T1000 (cell line): ENCODE measurements at places on chromosomes 11 and 22.

DNA sequence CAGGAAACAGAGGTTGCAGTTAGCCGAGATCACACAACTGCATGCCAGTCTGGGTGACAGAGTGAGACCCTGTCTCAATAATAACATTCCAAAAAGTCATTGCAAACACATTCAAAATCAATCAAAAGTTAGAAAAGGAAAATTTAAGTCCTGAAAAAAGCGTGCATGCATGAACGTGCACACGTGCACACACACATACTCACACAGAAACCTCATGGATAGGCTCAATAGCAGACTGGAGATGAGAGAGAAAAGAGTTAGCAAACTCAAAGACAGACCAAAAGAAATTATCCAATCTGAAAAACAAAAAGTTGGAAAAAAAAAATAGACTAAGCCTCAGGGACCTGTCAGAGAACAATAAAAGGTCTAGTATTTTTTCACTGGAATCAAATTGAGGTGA lies 1005.6 kb downstream of the TBC1D22A start:
- no peak for DNase-seq

GRCh38 chr22:25406510-25407210 lies 157.8 kb upstream of the GRK3 start:
- DNase-seq, result no peak

GRCh38 chr11:121607341-121607740 lies 154.6 kb upstream of the SORL1-AS1 start:
- no peak for DNase-seq

DNA sequence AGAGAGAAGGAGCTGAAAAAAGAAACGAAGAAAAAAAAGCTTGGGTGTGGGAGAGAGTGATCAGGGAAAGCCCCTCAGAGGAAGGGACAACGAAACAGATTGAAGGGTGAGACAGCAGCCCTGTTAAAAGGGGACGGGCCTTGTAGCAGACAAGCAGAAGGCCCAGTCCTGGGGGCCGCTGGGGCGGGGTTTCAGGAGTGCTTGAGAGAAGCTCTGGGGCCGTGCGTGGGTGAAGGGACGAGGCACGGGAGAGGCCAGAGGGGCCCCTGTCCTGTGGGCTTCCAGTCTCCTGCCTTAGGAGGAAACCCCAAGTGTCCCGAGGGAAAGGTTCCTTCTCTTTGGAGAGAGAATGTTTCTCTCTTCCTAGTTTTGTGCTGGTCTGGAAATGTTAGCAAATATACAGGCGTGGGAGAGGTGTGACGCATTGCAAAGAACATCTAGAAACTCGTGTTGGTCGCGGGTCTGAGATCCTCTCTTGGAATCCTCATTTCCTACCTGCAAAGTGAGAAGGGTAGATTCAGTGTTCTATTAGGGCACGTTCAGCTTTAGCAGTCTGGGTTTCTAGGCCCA lies 28.6 kb downstream of the ADAMTS15 start:
- no peak for DNase-seq

- DNase-seq, result peak; percentile 96
Observed at GRCh38 chr11:65873318-65874156, 937 bp upstream of the EFEMP2 start.

- DNase-seq, result no peak
Observed at GRCh38 chr22:47543447-47543846, 781.0 kb downstream of the TBC1D22A start.

GRCh38 chr11:126949066-126949891 lies 51.3 kb downstream of the KIRREL3 start:
- no peak for DNase-seq

- DNase-seq, result no peak
Observed at GRCh38 chr11:103582351-103582909, 454.0 kb upstream of the DDI1 start.

- DNase-seq, result no peak
Observed at GRCh38 chr11:131299598-131300438, 70.6 kb upstream of the NTM start.

GRCh38 chr11:125369808-125370207 lies 126.3 kb downstream of the FEZ1 start:
- no peak for DNase-seq

GRCh38 chr11:119758291-119758690 lies 29.3 kb upstream of the NECTIN1 start:
- DNase-seq, result no peak

DNA sequence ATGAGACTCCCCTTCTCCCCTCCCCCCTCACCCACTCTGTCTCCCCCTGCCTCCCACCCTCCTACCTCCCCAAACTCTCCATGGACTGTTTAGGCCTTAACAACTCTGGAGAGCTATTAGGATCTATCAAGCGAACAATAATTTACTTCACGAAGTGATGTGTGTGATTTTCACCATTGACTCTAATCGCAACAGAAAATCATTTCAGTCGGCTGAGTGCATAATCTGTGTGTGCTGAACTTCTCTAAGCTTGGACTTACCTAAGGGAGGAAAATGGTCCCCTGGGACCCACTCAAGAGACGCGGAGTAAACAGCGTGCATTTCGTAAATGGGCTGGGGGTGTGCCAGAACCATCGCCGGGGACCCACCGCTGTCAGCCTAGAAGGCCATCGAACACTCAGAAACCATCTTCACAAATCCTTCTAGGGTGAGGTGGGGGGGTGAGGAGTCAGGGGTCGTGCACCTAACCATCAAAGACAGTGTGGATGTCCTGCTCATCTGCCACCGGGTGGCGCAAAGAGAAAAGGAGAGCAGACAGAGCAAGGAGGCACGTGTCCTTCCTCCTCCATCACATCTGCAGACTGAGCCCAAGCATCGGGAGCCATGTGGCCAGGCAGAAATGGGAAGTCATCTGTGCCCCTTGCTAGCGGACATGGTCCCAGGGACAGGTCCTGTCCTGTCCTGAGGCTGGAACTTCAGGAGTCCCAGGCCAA lies 62.1 kb upstream of the NUP50 start:
- DNase-seq, result no peak

DNA sequence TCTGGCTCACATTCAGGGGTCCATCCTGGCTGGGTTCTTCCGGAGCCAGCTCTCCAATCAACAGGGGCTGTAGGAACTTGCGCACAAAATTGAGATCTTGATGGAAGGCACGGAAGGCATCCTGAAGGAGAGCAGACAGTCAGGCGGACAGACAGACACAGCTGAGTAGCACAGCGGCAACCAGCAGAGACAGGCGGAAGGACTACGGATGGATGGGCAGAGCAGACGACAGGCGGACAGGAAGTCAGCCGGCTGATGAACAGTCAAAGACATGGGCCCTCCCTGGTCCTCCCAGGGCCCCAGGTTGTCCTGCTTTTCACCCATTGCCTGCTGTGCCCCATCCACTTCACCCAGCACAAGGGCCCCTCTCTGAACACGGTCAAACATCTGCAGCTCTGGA lies 11.3 kb downstream of the FADS3 start:
- no peak for DNase-seq

- DNase-seq, result no peak
Observed at GRCh38 chr11:76253416-76253815, 47.1 kb upstream of the WNT11 start.

- no peak for DNase-seq
Observed at GRCh38 chr11:6876914-6877313, 489 bp downstream of the OR10A4 start.

DNA sequence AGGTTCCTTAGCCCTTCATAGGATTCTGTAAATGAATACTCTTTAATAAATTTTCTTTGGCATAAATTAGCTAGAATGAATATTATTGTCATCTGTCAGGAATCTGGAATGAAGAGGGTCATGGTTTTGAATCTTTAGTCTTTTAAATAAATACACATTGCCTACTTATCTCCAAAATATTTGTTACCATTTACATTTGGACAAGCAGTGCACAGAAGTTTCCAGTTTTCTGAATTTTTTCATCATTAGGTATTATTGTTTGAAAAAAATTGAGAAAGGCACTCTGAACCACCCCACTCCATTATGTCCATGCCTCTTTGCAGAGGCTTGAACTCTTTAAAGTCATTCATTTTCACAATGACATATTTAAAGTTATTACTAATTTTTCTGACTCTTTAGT lies 549.0 kb upstream of the LUZP2 start:
- DNase-seq, result no peak

DNA sequence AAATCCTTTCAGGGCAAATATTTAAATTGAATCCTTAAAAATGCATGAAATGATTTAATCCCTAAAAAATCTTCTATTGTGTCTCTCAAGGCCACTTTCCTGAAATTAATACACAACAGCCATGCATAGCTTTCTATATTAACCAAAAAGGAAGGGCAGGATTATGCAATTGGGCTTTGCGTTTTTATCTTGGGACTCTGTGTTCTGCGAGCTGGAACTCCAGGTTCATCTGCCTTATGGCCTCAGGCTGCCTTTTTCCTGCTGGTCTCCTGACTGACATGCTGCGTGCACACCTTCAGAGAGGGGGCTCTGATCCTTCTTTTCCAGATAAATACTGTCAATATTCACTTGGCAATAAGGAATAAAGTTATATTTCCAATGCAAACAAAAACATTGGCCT lies 141.7 kb upstream of the GRIA4 start:
- no peak for DNase-seq

GRCh38 chr22:29060251-29060869 lies 1.3 kb downstream of the C22orf31 start:
- DNase-seq, result no peak

DNA sequence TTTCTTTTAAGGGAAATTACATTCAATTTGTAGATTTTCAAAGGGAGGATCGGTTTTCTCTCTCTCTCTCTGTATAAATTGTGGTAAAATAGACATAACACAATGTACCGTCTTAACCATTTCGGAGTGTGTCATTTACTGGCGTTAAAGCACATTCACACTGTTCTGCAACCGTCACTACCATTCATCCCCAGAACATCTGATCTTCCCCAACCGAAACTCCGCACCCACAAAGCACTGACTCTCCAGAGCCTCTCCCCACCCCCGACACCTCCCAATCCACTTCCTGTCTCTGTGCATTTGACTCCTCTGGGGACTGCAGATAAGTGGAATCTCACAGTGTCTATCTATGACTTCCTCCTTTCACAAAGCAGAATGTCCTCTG lies 15.9 kb upstream of the GRAMD4 start:
- no peak for DNase-seq

DNA sequence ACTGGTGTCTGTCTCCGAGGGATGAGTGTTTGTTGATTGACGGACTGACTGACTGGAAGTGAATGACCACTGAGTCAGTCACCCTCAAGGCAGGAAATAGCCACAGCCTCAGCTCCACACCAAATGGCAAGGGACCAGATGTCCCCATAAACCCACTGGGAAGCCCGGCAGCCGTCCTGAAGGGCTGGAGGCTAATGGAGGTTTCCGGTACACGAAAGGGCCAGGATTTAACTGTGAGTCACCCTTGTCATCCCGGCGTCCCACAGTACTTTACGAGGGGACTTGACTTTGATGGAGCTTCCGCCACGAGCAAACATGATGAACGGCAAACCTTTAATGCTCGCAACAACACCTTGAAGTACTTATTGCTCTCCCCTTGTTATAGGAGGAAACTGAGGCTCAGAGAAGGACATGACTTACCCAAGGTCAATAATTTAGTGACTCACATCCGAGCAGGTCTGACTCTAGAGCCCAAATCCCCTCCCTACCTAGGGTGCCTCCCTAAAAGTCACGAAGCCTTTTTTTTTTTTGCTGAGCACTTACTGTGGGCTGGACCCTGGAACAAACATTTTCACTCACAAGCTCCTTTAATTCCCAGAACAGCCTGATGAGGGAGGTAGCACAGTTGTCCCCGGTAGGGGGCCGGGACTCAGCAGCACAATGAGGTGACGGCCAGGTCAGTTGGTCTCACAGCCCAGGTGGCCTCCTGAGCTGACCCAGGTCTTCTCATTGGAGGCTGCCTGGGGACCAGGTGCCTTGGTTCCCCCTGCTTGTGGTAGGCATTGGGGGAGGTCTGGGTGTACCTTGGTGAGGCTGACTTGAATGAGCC lies 25.2 kb upstream of the GCAT start:
- DNase-seq, result peak; percentile 63

DNA sequence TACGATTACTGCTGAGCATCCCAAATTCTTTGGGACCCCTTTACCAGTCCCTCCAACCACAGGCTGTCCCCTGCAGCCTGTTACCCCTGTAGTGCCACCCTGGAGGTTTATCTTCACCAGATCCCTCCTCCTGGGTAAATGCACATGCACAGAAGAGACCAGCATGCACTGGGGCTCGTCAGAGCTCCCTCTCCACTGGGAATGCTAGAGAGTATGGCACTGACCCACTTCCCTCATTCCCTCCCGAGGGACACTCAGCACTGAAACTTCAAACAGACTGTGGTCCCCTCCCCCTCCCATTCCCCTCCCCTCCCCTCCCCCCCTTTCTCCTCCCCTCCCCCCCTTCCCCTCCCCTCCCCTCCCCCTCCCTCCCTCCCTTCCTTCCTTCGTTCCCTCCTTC lies 49.1 kb downstream of the C11orf91 start:
- no peak for DNase-seq
